ENCODE measurements at places on chromosomes 2 and 18.

DNA sequence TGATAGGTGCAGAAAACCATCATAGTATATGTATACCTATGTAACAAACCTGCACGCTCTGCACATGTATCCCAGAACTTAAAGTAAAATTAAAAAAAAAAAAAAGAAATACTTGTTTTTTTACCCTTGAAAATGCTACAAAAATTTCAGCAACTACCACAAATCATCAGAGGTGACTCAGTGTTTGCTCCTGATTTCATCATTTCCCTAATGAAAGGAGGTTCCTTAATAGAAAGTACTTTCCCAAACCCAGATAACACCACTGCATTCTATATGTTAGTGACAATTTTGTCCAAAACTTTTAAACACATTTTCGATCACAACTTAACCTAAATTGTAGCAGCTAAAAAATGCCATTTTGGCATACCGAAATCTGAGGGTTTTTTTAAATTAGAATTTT is 163.3 kb downstream of the SLC39A10 start:
- DNase-seq: no peak

- no peak for DNase-seq
These were observed 22.7 kb downstream of the GPR55 start for GRCh38 chr2:230902180-230902899.

- DNase-seq: no peak
These were observed 36.4 kb upstream of the FOSL2 start for GRCh38 chr2:28356095-28356911.

GRCh38 chr2:193336781-193337180 is 1142.0 kb upstream of the TMEFF2 start:
- DNase-seq: no peak

DNA sequence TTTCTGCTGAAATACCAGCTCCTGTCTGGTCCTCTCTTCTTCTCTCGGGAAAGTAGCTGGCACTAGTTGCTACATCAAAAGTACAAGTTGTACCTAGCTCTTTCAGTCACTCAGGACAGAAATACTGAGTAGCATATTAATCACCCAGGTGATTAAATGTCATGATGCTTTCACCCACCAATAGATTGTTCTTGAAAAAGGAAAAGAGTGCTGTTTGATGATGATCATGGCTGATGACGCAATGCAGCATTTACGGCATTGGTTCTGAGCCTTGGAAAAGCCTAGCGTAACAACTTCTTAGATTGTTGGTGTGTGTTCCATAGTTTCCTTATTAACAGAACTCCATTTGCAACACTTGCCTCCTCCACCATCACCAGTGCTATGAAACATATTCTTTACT is 190.7 kb downstream of the CDH7 start:
- DNase-seq: no peak

DNA sequence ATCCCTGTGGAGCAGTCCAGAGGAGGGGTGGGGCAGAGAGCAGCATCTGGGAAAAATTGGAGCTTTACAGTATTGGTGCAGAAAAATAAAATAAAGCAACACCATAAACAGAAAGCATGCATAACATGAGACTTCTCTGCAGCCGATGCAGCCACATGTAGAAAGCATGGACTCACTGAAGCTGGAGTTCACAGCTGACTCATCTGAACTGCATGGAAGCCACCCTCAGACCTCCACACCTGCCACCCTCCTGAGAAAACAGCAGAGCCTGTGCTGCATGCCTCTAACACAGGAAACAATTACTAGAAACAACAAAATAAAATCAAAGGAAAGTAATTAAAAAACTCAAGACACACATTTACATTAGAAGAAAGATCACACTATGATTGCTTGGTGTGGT is 169.4 kb upstream of the ALKAL2 start:
- no peak for DNase-seq

DNA sequence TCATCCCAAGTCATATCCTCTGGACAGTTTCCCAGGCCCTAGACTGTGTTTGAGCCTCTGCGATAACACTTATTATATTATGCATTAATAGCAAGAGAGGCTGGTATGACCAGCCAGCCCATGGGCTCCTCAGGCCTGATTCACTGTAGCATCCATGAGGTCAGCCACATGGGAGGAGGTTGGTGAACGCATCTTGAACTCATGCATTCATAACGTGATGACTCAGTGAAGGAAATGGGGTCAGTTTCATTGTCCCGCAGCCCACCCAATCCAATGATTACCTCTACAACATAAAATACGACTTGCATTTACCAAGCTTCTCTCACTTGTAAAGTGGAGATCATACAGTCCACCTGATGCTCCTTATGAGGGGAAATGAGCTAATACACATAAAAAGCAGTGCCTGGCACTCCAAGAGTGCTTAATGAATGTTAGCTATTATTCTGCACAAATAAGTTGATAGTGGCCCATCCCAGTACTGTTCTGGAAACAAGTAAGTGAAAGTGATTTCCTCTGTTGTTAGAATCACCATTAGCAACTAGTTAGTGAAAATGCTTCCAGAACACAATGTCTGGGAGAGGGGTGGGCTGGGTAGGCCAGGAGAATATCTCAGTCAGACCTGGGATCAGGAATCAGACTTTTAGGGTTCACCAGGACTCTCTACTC is 46.1 kb upstream of the CELF4 start:
- DNase-seq: no peak

- no peak for DNase-seq
These were observed 68.6 kb upstream of the PELI1 start for GRCh38 chr2:64212801-64213321.
